LNCaP clone FGC (cell line): ENCODE measurements at places on chromosomes 5 and 9.

DNA sequence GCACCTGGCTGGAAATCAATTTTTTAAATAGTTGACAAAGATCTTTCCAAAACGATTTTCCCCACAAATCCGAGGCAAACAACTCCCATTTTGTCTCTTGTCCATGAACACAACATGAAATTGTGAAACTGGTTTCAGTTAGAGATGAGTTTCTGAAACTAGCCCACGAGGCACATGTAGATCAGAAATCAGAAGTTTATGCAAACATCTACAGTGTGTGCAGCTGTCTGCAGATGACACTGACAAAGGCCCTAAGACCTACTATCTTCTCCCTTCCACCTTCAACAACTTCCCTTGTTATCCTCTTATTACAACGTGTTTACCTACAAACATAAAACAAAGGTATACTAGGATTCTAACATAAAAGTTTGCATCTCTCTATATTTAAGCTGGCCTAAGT, 183.3 kb downstream of the DIRAS2 start:
- no peak for DNase-seq

GRCh38 chr5:78753093-78753531, 104.5 kb upstream of the LHFPL2 start:
- no peak for DNase-seq

DNA sequence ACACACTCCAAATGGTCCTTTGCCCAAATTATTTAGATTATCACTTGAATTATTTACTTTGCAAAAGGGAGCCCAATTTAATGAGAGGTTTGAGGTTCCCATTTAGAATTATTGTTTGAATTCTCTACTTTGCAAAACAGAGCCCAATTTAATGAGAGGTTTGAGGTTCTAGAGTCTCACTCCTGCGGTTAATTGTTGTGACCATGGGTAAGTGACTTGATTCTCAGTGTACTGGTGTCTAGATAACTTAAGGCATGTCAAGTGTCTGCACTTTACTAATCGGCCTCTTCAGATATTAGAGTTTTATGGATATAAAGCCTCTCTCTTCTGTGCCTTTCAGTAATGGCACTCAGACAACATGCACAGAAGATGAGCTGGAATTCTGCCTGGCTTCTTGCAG, 67.5 kb downstream of the YIPF5 start:
- no peak for DNase-seq

GRCh38 chr5:125541085-125541484, 794.6 kb upstream of the ZNF608 start:
- no peak for DNase-seq

- no peak for DNase-seq
Measured at GRCh38 chr9:82903503-82903902, 159.4 kb downstream of the RASEF start.

DNA sequence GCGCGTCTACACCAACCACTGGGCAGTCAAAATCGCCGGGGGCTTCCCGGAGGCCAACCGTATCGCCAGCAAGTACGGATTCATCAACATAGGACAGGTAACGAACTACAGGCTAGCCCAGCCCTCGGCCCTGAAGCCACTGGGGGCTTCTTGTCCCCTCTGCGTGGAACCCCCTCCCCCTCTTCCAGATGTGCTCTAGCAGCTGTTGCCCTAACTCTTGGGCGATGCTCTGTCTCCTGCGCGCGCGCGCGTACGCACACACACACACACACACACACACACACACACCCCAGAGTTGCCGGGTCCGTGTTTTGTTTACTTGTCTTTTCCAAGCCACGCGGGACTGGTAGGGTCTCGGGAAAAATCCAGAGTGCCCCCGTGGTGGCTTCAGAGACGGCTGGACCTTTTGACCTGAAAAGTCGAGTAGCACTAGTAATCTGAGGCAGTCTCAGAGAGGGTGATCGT, 836 bp downstream of the PCSK5 start:
- DNase-seq, result no peak

GRCh38 chr9:88976890-88977257, 14.4 kb upstream of the S1PR3 start:
- no peak for DNase-seq

GRCh38 chr9:1956958-1957357, 58.2 kb upstream of the SMARCA2 start:
- no peak for DNase-seq

DNA sequence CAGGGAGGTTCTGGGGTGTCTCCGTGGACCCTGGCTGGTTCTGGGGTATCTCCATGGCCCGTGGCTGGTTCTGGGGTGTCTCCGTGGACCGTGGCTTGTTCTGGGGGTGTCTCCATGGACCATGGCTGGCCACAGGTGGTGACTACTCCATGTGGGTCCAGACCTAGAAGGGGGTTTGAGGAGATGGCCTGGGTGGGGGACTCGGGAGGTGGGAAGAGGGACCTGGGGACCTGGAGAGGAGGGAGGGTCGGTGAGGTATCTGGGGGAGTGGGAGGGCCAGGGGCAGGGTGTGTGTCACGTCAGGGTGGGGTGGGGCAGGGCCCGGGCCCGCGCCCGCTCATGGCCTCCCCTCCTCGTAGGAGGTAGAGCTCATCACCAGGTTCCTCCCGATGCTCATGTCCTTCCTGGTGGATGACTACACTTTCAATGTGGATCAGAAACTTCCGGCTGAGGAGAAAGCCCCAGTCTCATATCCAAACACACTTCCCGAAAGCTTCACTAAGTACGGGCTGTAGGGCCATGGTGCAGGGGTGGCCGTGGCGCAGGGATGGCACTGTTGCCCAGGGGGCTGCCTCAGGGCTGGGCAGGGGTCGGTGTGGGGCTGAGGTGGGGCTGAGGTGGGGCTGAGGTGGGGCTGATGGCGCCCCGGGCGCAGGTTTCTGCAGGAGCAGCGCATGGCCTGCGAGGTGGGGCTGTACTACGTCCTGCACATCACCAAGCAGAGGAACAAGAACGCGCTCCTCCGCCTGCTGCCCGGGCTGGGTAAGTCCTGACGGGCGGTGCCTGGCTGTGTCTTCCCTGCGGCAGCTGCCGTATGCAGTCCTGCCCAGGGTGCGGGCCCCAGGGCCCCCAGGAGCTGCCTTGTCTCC, 10.7 kb upstream of the TOR4A start:
- DNase-seq, result no peak

- no peak for DNase-seq
Measured at GRCh38 chr9:86549401-86549811, 195.2 kb upstream of the TUT7 start.

GRCh38 chr9:93540305-93540704, 36.1 kb upstream of the PHF2 start:
- no peak for DNase-seq

- no peak for DNase-seq
Measured at GRCh38 chr9:122307061-122307460, 42.4 kb downstream of the MRRF start.

GRCh38 chr9:76150013-76150412, 244.2 kb downstream of the RFK start:
- no peak for DNase-seq

DNA sequence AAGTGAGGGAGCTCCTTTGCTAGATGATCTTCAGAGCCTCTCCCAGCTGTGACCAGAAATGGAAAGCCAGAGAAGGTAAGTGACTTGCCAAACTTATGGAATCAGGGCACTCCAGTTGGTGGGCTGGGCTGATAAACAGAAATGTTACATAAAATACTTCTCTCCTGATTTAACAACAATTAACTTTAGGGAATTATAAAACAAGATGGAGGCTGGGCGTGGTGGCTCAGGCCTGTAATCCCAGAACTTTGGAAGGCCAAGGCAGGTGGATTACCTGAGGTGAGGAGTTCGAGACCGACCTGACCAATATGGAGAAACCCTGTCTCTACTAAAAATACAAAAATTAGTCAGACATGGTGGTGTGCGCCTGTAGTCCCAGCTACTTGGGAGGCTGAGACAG, 899 bp upstream of the MED10 start:
- no peak for DNase-seq

GRCh38 chr9:128082151-128082550, 14.1 kb downstream of the SLC25A25 start:
- no peak for DNase-seq

GRCh38 chr5:44747396-44747795, 61.4 kb upstream of the MRPS30 start:
- no peak for DNase-seq

DNA sequence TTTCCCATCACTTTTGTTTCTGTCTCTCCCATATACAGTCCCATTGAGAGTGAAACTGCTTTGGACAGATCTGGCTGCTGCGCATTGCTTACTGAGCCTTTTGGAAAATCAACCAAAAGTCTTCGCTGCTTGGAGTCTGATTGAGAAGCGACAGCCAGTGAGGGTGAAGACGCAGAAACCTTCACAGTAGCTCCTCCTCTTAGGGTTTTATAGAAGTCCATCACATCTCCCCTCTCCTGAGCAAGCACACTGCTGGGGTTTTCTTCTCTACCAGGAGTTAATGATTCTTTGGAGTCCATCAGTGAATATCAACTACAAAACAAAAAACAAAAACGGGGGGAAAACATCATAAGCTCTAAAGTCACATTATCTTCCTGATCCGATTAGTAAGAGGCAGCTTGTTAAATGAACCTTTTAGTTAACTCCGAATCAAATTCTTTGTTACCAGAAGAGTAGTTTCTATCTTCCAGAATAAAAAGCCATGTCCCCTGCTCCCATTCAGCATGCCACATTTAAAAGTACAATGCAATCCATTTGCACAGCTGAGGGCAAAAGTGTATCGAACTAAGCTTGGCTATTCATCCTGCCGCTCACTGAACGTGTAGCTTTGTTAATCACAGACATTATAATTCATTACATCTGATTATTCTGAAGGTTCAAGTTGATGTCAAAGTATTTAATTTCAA, 2.8 kb downstream of the NR3C1 start:
- no peak for DNase-seq

- DNase-seq, result no peak
Measured at GRCh38 chr9:38066914-38067858, 1.8 kb downstream of the SHB start.

DNA sequence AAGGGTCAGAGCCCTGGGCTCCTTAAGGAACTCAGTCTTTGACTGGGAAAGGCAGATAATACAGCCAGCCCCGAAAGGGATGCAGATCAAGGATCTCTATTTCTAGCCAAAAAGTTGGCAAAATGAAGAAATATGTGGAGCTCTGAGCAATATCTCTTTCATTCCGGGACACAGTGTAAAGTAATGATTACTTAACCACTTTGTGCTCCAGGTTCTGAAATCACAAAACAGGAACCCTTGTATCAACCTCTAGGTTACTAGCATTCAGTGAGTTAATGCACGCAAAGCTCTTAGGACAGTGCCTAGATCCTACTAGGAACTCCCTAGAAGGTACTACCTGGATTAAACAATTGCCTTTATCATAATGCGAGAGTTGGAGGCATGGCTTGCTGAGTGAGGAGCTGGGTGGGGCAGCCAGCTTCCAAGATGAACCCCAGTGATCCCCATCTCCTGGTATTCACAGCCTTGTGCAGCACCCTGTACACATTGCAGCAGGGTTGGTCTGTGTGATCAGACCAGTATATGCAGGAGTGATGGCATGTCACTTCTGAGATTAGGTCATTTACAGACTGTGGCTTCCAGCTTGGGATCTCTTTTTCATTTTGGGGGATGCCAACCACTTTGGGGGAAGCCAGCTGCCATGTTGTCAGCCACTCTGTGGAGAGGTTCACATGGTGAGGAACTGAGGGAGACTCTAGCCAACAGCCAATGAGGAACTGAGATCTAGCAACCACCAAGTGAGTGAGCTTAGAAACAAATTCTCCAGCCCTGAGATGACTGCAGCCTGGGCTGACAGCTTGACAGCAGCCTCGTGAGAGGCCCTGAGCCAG, 103.1 kb upstream of the SLC44A1 start:
- DNase-seq, result no peak

- no peak for DNase-seq
Measured at GRCh38 chr9:131992906-131993657, 86.6 kb downstream of the MED27 start.

GRCh38 chr9:99176527-99177013, 45.2 kb downstream of the ALG2 start:
- DNase-seq, result no peak
